ENCODE measurements at places on chromosomes 1 and 21.

GRCh38 chr1:42504535-42505128 lies 41.5 kb downstream of the CCDC30 start:
- no peak for DNase-seq

DNA sequence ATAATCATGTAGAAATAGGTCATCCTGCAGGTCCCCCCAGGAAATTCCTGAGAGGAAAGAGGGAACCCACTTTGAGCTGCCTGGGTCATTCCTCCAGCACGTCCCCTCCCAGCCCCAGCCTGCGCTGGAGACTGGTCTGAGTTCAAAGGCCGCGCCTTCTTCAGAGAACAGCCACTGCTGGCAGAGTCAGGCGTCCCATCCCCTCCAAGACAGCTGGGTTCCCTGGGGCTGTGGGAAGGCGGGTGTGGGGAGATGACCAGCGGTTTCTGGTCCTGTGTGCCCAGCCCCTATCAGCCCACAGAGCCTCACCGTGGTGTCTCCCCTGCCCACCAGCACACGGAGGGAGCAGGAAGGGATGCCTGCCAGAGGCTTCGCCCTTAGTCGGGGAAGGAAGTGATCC lies 18.0 kb upstream of the TRAPPC10 start:
- DNase-seq = no peak

DNA sequence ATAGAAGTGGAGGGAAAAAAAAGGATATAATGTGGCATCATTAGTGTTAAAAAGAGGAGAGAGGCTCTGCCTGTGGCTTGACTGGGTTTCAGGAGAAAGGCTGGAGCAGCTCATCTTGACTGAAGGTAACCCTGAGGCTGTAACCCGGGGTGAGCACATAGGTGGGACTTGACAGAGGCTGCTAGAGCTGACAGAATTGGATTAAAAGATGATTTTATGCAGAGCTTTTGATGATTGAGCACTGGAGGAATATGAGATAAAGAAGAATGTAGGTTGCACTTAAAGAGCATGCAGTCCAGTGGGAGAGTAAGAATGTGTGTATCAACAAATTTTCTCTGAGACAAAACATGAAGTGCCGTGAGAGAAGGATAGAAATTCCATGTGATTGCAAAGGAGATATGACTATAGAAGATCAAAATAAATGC lies 17.3 kb downstream of the LAMC1 start:
- no peak for DNase-seq

GRCh38 chr1:236753516-236753915 lies 41.6 kb upstream of the MTR start:
- DNase-seq = no peak

DNA sequence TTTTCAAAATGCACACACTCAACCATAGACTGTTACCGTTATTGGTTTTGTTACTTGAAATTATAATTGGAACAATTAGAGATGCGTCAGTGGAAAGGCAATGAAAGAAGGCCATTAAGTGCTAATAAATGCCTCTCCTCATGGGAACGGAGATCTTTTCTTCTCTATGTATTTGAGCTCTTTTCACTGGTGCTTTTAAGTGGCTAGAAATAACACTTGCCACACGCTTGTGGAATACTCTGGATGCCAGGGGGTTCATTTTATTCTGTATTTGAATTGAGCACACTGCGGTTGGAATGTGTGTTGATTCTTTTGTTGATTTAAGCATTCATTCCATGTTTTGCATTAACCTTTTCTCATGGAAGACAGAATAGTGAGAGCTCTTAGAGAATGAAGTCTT lies 68.4 kb downstream of the DNM3 start:
- no peak for DNase-seq

DNA sequence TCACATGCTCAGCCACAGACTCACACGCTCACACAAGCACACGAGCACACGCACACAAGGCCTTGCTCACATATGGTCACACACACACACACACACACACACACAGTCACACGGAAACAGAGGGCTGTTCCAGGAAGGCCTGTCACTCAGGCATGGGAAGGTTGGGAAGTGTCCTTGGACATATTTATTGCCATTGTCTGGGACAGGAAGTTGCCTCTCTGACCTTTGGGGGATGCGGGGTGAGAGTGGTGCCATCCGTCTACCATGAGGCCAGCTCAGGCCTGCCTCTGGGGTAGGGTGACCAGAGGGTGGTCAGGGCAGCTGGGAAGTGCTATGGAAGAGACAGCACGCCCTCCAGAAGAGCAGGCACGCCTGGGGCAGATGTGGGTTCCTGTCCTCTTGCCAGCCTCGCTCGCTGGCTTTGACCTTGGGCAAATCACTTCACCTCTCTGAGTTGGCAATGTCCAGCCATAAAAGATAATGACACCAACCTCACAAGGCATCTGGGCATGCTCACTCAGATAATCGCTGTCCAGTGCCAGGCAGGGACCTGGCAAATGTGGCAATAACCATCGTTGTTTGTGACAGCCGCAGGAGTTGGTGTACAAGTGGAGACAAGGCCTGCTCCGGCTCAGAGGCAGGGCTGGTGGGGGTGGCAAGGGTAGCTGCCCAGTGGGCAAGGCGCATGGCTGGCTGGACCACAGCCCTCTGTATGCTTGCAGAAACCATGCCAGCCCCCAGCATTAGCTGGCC lies 8.0 kb upstream of the GUCA2A start:
- no peak for DNase-seq

Measured in stimulated activated CD4-positive, alpha-beta T cell treated with anti-CD3 and anti-CD28 coated beads, Interleukin-4, amount 100 ng/mL, for 24 hours (primary cell).